HT1080 (cell line): ENCODE measurements at places on chromosomes 2 and 18.
A peak's percentile ranks its signal among the peaks of the same experiment; 100 is the strongest.

GRCh38 chr18:73893880-73894279 is 253.8 kb downstream of the FBXO15 start:
- DNase-seq = peak; percentile 34

DNA sequence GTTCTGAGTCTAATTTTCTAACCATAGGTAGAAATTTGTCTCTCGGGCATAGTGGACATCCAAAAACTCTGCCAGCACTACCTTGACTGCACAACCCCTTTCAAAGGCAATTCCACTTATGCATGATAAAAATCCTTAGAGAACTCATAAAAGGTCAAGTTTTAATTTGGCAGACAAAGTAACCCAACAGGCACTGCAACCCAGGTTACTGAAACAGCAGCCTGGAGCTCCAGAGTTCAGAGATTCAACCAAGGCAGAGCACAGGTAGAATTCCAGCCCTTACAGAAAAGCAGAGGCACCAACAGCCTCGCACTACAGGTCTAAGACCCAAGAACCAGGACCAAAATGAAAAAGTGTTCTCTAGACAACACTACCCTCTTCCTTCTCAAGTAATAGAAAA is 1.8 kb downstream of the DTNB start:
- DNase-seq = no peak

DNA sequence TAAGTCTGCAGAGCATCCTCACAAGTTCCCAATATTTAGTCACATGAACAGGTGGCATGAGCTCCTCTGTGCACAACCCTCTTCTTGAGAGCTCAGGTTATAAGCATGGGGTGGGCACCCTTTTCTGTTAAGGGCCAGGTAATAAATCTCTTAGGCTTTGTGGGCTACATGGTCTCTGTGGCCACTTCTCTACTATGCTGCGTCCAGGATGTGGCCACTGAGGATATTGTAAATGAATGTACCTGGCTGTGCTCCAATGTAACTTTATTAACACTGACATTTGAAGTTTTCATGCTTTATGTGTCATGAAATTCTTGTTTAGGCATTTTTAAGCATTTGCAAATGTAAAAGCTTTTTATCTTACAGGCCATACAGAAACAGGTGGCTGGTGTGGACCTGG is 116.8 kb upstream of the ST6GAL2 start:
- DNase-seq = peak; percentile 72

DNA sequence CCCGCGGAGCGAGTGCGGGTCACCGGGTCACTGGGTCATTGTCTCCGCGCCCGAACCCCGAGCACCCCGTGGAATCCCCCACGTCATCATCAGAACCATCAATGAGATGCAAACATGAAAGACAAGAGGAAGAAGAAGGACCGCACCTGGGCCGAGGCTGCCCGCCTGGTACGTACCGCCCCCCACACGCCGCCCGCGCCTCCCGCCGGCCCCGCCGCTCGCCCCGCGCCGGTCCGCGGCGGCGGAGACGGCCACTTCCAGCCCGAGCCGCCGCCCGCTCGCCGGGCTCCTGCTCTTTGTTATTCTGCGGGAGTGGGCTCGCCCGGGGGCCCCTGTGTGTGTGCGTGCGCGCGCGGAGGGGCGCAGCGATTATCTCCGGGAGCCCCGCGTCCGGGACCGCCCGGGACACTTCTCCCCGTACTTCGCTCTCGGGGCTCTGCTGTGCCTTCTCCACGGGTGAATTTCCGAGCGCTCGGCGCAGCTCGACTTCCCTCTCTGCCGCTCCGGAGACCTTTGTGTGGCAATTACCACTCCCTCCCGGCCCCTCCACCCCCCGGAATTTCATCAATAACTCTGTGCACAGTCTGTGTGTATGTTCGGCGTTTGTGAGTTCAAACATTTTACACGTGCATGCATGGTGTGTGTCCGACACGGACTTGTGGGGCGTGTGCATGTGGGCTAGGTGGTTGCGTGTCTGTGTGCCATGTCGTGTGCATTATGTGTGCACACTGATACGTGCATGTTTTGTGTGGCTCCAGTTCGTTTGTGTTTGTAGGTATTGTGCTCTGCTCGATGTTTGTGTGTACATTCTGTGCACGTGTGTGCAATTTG is 714 bp downstream of the ASXL3 start:
- DNase-seq = no peak

GRCh38 chr2:85303780-85304531 is 23.8 kb downstream of the TGOLN2 start:
- DNase-seq = no peak

DNA sequence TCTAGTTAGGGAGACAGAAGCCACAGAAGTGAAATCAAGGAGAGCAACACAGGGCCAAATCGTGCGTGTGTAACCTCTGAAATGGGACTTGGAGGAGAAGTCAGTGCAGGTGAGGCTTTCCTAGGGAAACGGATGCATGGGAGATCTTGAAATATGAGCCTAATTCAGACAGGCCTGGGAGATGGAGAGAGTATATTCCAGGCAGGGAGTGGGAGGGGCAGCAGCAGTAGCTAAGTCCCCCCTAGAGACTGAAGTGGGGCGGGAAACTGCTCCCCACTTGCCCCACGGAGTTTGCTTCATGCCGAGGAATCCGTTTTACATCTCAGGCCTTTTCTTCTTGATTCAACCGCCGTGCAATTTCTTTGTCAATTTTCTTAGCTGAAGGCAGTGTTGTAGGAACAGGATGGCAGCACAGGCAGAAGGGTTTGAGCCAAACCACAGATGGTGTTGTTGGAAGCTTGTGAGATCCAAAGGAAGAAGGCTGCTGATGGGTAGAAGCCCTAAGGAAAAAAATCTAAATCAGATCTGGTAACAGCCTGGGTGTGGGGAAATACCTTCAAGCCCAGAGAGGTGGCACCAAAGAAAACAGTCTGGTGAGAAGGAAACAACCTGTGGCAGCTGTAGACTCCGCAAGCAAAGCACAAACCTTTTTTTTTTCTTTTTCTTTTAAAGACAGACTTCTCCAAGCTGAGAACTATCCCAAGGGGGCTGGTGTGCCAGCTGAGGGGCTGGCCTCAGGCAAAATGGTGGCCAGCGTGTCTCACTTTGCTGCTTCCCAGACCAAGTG is 40.2 kb downstream of the EPAS1 start:
- DNase-seq = no peak

DNA sequence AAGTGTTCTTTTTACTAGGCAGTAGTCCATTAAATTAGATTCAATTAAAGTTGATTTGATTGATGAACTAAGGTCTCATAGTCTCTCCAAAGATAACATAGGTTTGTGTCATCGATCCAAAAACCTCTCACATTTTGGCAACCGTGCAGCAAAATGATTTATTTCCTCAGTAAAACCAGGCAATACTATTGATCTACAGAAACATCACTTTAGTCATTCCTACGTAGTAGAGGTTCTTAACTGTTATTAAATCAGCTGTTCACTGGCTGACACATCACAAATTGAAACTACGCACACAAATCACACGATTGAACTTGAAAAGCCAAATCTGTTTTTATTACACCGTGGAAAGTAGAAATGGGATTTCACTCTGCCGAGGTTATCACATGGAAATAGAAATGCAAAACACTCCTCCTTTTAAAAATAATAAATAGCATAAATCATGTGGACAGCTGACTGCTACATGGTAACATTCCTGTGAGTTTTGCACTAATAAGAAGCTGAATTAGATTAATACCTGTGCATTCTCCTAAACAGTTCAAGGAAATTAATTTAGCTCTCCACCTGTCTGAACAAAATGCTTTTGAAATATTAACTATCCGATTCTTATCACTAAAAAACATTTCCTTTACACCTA is 262.5 kb downstream of the CDH20 start:
- no peak for DNase-seq

DNA sequence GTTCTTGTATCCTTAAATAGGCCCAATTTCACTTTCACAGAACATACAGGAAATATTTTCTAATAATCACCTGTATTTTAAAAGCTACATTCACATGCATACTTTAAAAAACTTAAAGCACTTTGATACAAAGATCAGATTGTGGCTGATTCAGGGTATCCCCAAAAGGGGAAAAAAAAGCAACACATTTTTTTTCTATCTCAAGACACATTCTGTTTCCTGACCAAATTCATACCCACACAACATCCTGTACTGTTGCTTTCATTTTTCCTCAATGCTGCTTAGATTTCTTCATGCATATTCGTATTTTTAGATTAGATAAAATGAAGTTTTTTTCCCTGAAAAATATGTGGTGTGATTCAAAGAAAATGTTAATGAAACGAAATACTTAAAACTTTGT is 122.5 kb downstream of the TMEFF2 start:
- DNase-seq = no peak

GRCh38 chr2:39870871-39871270 is 91.8 kb upstream of the THUMPD2 start:
- DNase-seq = no peak

DNA sequence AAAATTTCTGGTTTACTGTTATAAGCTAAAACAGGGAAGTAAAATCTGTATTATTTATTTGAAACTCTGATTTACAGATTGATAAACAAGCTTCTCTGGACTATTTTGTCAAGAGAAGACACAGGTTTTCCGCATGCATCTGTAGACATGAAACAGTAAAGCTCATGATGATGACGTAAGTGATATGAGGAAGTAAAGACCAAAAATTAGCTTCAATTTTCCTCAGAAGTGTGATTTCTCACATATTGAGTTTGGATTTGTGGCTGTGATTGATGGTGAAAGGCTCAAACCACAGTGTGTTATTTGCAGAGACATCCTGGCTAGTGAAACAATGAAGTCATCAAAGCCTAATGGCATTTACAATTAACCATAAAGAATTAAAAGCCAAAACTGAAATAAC is 12.6 kb upstream of the LONRF2 start:
- DNase-seq = no peak

GRCh38 chr2:225074366-225074765 is 32.1 kb upstream of the DOCK10 start:
- DNase-seq = no peak

DNA sequence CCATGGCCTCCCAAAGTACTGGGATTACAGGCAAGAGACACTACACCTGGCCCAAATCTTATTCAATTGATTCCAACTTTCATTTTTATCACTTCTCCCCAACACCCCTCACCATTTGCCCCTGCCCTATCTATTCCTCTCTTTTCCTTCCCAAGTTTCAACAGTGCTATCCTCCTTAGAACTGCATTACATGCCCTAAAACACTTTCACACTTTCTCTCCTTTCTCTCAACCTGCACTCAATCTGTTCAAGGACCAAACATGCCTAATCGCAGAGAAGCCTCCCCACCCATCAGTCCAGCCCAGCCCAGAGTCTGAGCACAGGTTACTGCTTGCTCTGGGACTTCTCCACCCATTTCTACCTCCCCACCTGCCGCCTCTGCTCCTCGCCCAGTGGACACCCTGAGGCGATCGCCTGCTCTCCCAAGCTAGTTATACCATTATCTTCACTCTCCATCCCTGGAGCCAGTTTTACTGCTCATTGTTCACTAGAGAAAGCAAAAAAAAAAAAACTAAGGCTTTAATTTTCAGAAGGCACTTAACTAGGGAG is 23.7 kb upstream of the DSG1 start:
- no peak for DNase-seq

GRCh38 chr2:179428649-179429048 is 164.0 kb upstream of the SESTD1 start:
- DNase-seq = no peak

- no peak for DNase-seq
These were observed 30.0 kb downstream of the SERPINB8 start for GRCh38 chr18:63999871-64000270.

DNA sequence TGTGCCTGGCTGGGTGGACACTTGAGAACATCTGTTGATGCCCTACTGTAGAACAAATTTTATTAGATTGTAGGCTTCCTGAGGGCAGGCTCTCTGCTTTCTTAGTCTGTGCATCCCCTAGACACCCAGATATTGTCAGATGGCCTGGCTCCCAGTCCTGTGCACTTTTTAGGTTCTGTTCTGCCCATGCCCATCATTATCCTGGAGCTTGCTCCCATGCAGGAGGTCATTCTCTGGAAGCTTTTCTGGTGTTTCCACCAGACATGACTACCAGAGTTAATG is 213.3 kb downstream of the MYCN start:
- DNase-seq = no peak

DNA sequence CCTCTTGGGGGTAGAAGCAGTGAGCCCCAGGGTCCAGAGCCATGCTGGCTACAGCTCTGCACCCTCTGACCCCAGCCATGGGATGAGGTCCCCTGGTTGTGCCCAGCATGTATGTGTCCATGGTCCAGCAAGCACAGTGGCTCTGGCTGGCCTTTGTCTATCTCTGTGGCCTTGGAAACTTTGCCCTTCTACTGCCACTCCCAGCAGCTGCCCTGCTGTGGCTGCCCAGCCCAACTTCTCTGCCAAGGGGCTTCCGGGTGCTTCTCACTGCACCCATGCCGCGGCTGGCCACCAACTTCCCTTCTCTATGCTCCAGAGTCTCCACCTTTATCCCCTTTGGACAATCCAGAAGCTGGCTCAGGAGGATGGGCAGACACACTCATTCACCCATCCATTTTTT is 18.8 kb downstream of the TMEM185B start:
- DNase-seq = no peak

- no peak for DNase-seq
These were observed 2.5 kb downstream of the SNED1 start for GRCh38 chr2:241000831-241001321.

DNA sequence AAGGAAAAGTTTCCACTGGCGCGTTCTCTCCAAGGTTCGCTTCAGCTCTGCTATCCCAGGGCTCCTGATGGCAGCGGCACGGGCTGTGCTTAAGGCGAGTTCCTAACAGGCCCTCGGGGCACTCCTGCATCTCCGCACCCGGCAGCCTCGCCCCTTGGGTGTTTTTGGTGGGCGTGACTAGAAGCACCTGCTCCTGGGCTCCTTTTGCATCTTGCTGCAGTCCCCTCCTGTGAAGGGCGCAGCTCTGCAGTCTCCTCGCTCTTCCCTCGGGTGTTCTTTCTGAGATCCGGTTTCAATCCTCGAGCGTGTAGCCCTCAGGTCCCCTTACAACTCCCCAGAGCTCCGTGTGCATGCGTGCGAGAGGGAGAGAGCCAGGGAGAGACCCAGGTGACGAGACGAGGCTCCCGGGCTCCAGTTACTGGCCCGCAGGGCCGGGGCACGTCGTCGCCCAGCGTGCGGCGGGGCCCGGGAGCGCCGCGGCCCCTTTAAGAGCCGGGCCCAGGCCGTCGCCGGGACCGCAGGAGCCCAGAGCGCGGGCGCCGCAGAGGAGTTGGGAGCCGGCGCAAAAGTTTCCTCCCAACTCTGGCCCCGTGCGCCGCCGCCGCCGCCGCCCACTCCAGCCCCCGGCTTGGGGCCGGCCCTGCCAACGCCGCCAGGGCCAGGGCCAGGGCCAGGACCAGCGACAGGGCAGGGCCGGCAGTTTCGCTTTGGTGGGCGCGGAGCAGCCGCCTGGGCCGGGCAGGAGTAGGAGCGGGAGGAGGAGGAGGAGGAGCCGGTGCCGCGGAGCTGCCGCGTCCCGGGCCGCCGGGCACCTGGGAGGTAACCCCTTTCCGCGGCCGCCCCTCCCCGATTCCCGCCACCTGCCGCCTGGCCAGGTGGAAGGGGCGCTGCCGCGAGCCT is at the start of gene PARD3B:
PARD3B (plus strand) TSS at position 515 of the 900 bp plus-strand sequence. CDS start 525 bp downstream, outside the sequence.
- peak; percentile 64 for DNase-seq
